ENCODE measurements at places on chromosomes 12 and 14.

GRCh38 chr14:36879558-36879957 is 217.9 kb downstream of the PAX9 start:
- no peak for DNase-seq

DNA sequence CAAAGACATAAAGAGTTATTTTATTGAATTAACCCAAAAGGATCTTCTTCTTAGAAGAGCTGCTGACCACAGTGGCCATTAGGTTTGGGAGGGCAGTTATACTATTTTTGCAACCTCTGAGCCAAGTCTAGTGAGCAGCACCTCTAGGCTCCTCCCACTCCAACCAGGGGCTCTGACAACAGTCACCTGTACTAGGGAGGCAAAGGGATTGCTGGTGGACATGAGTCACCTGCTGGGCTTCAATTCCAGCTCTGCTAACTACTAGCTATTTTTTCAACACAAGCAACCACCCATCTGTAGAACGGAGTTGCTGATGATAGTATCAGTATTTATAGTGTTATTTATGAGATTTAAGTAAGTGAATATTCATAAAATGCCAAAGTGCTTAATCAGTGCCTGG is 166.0 kb downstream of the KLHL28 start:
- DNase-seq = no peak

GRCh38 chr14:54444681-54445080 is 3.5 kb upstream of the CNIH1 start:
- DNase-seq = no peak

DNA sequence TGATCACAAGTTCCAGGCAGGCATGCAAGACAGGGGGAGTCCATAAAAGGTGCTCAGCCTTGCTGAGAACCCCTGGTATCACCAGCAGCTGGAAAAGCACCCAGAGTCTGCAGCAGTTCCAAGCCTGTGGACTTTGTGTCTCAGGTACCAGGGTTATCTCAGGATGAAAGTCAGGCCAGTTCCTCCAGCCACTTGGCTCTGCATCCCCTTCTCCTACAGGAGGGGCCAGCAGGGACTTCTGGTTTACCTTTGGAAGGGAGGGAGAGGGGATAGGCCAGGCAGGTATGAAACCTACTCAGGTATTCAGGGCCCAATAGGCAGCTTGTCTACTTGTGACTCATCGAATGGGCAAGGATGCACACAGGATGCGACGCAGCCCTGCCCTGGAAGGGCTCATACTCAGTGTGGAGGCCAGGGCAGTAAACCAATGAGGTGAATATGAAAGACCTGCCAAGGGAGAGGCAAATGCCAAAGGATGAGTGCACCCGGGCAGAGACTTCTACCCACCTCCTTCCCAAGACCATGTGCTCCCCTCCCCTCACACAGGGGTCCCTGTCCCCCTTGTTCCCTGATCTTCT is 148.2 kb downstream of the SLC38A6 start:
- DNase-seq = no peak

GRCh38 chr12:7092229-7092985 is at the start of gene C1R:
TSS of gene C1R (minus strand) at chr12:7092445. CDS start at chr12:7092388, 57 bp downstream.
- DNase-seq = peak; percentile 80

- no peak for DNase-seq
Observed at GRCh38 chr12:127240249-127240929, 1026.6 kb upstream of the TMEM132C start.

GRCh38 chr14:76918256-76918781 is 92.1 kb downstream of the LRRC74A start:
- DNase-seq = no peak

DNA sequence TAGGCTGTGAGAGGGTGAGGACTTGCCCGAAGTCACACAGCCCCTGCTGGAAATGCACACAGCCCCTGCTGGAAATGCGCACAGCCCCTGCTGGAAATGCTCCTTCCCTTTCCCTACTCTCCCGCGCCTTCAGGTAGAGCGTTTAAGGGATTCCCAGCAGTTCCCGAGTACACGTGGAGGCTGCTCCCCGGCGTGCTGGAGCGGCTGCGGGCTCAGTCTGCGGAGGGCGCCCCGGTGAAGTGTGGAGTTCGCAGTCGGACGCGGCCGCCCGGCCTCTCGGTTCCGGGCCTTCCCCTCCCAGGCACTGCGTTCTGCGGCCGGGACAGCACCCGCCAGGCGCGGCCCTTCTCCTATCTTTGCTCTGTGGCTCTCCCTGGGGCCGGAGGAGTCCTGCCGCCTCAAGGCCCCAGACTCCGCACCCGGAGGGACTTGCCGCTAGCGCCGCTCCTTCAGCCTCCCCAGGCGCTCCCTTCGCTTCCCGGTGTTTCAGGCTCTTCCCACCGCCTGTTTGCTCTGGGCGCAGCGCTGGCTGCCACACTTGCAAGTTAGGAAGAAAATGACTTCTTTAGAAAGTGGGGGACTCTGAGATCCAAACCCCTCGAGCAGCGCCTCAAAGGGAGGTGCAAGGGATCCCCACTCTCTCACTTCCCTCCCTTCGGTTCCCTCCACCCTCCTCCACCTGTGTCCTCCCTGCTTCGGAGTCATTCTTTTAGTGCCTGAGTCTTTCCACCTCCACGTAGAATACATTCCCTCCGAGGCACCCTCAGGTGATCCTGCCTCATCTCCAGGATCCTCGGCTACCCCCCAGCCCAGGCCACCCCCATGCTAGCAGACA is 8.3 kb upstream of the TBX5 start:
- DNase-seq = no peak

GRCh38 chr12:117485984-117486839 is 124.8 kb upstream of the NOS1 start:
- DNase-seq = no peak

GRCh38 chr14:52333823-52334657 is 19.9 kb downstream of the PTGER2 start:
- DNase-seq = no peak

- no peak for DNase-seq
Observed at GRCh38 chr12:26402648-26403047, 207.3 kb downstream of the SSPN start.

- DNase-seq = no peak
Observed at GRCh38 chr14:53360829-53361228, 207.7 kb upstream of the DDHD1 start.

DNA sequence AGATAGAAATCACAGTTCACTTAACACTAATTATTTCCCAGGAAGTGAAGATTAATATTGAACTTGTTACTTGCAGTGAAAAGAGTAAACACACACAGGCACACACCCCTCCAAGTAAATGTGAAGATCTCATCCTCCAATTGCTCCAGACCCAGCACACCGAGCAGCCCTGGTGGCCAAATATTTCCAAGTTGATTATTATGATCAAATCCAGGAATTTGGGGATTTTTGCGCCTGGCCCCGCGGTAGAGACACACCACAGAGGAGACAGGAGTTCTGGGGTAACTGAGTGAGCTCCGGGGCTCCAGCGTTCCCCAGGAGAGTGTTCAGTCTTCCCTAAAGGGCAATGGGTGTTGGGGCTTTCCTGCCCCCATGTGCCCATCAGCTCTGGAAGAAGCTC is 431.5 kb downstream of the BCL11B start:
- DNase-seq = no peak

GRCh38 chr12:108548954-108549521 is 11.9 kb downstream of the SART3 start:
- no peak for DNase-seq

- DNase-seq = no peak
Observed at GRCh38 chr14:78238141-78238540, 68.0 kb downstream of the NRXN3 start.

- no peak for DNase-seq
Observed at GRCh38 chr14:21802441-21802840, 128.8 kb upstream of the OR4E1 start.

DNA sequence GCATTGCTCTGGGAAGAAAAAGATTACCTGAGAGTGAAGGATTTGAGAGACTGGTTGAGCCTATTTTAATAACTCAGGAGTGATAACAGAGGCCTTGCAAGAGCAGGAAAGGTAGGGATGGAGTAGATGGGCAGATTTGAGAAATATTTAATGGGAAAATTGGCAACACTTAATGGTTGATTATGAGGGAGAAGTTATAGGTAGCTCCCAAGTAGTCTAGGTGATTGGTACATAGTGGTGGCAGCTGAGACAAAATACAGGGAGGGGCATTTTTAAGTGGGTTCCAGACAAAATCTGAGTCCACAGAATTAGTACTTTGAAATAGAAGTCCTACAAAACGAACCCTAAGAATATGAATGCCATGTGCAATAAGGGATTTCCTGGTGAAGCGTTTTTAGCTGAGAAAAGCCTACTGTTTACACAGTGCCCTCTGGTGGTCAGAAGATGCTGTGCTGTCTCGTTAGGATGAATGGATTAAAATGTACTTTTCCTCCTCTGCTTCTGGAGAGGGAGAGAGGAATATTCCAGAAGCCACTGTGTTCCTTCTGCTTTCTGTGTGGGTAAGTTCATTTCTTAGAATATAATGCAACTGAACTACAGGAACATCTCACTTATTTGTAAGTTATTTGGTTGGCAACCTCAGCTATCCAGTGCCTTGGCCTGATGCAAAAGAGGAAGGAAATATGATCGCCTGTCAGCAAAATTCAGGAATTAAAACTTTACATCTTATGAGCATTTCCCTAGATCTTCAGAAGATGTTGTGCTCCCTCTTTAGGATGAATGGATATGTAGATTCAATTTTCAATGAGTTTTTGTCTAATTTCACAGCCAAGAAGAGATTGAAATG is 6.5 kb downstream of the ZBTB1 start:
- DNase-seq = peak; percentile 34

GRCh38 chr12:131197490-131197889 is 243.8 kb downstream of the ADGRD1 start:
- DNase-seq = no peak

GRCh38 chr12:67651132-67651695 is 2.7 kb downstream of the DYRK2 start:
- DNase-seq = peak; percentile 59

DNA sequence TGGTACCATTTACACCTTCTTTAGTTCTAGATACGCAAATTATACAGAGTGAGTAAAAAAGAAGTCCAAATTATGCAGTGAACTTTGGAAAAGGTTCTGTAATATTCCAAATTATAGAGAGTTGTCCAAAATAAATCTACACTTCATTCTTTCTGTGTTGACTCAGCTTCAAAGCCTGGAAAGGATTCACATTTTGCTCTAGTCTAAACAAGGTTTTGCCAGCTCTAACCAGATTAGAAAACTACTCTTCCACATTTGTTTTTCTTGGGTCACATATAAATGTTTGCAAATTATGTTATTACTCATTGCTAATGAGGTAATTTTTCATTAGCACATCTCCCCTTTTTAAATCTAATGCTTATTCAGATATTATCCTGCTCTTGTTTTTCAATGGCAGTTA is 1562.4 kb upstream of the SEL1L start:
- DNase-seq = no peak

DNA sequence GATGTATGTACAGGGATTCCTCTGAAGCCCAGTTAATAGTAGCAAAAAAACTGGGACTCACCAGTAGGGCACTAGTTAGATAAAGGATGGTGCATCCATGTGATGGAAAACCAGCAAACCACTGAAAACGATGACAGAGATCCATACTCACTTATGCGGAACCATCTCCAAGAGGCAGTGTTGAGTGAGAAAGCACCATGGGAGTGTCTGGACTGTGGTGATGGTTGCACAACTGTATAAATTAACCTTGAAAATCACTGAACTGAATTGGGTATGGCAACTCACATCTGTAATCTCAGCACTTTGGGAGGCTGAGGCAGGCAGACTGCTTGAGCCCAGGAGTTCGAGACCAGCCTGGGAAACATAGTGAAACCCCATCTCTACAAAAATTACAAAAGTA is 53.6 kb upstream of the ZFP36L1 start:
- DNase-seq = no peak

DNA sequence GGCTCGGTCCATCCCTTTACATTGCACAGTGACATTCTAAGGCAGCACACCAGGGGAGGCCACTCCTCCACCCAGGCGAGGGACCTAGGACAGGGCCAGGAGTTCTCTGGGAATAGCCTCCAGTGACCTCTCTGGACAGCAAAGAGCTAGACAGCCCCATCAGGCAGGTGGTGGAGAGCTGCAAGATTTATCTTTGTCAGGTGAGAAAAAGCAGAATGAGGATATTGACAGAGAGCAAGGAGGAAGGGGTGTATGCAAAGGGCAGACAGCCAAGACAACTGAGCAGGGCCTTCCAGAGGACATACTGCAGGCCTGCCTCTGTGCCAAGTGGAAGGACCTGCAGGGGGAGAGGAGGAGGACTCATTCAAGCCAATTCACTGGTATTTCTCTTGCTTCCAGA is 112.4 kb upstream of the MAX start:
- no peak for DNase-seq

- no peak for DNase-seq
Observed at GRCh38 chr12:57894399-57895292, 46.7 kb upstream of the ATP23 start.

DNA sequence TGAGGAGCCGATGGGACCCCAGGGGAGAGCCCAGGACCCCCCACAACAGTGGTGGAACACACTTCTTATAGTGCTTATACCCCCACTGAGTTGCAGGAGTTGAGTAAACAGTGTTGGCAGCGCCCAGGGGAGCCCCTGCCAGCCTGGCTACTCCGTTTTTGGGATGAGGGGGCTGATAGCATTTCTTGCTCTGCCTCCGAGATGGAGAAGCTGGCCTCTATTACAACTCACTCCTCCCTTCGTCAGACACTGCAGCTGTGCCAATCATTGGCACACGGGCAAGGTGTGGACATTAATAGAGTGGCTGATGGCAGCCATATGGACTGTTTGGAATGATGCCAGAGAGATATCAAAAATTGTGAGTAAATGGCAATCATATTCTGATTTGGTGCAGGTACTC is 94.9 kb upstream of the TMPO start:
- DNase-seq = no peak

GRCh38 chr12:18323159-18323558 is 61.8 kb downstream of the PIK3C2G start:
- DNase-seq = no peak

Data from GM20000 (cell line).